ENCODE measurements at places on chromosomes 12 and 14.

- H3K36me3 ChIP-seq, result no peaks in the 10 kb centered on the region
- no peak overlapping the region for H3K4me3 ChIP-seq
- no peak overlapping the region for H3K27ac ChIP-seq
- H3K4me1 ChIP-seq, result peaks cover 14% of the 10 kb centered on the region
- no peaks in the 10 kb centered on the region for H3K27me3 ChIP-seq
- DNase-seq, result no peak
These were observed 238.8 kb upstream of the RGS6 start for GRCh38 chr14:71693381-71693780.

GRCh38 chr14:73599499-73599898 is 7.8 kb downstream of the ACOT4 start:
- no peaks in the 10 kb centered on the region for H3K4me1 ChIP-seq
- H3K36me3 ChIP-seq, result no peaks in the 10 kb centered on the region
- DNase-seq, result no peak

DNA sequence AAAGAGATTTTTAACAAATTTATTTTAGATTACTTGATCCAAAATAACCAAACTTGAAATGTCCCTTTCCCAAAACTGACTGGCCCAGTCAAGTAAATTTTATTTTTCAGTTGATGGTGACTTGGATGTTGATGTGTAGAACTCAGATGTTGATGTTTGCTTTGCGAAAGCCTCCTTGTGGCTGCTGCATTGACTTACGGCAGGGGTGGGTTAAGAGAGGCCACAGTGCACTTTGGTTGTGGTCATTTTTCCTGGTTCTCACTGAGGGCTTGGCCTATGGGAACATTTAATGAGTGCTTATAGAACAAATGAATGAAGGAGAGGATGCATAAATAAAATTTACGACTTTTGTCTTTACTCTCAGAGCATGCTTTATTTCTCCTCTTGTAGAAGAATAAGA is 52.6 kb downstream of the SLCO1B3 start:
- no peaks in the 10 kb centered on the region for H3K36me3 ChIP-seq
- DNase-seq, result no peak
- H3K27ac ChIP-seq, result no peak overlapping the region
- H3K27me3 ChIP-seq, result no peaks in the 10 kb centered on the region
- no peaks in the 10 kb centered on the region for H3K4me1 ChIP-seq

- H3K36me3 ChIP-seq, result no peaks in the 10 kb centered on the region
- no peaks in the 10 kb centered on the region for H3K27me3 ChIP-seq
- no peak overlapping the region for H3K4me3 ChIP-seq
- no peak for DNase-seq
- H3K27ac ChIP-seq, result no peak overlapping the region
These were observed 2.9 kb upstream of the DYRK2 start for GRCh38 chr12:67645601-67646000.

- H3K27ac ChIP-seq, result no peak overlapping the region
- H3K4me1 ChIP-seq, result no peaks in the 10 kb centered on the region
- H3K36me3 ChIP-seq, result no peaks in the 10 kb centered on the region
- DNase-seq, result no peak
- no peak overlapping the region for H3K4me3 ChIP-seq
- H3K27me3 ChIP-seq, result no peaks in the 10 kb centered on the region
These were observed 18.3 kb downstream of the LHX5 start for GRCh38 chr12:113453330-113453729.

DNA sequence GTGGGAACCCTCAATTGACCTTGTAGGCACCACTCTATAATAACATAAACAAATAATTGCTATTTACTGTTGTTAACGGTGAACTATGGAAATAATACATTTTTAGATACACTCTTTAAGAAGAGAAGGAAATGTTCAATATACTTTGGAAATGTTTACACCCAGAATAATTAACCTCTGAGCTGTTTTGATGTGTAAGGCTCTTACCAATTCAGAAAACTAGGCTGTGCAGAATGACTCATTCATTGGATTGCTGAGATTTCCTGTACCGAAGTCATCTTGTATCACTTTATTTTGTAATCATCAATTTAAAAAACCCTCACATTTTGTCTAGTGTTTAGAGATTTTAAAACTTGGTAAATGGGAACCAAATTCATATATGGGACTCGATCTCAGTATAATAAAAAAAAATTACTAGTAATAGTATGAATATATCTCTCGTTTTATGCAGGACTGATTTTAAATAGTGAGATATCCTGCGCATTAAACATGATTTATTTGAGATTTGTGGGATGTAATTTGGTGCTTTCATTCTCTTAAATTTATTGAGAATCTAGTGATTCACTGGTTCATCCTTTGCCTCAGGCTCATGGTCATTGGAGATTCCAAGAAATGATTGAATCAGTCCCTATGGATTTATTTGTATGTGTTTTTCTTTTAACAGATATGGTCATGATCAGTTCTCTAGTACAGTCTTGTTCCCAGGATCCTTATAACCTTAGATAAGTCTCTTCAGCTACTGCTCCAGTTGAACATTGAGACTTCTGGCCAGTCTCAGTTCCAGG is 3.9 kb downstream of the SAMD4A start:
- peaks cover 43% of the 10 kb centered on the region for H3K4me1 ChIP-seq
- no peaks in the 10 kb centered on the region for H3K36me3 ChIP-seq
- no peak for DNase-seq
- H3K27ac ChIP-seq, result peak overlapping the region; percentile 99

DNA sequence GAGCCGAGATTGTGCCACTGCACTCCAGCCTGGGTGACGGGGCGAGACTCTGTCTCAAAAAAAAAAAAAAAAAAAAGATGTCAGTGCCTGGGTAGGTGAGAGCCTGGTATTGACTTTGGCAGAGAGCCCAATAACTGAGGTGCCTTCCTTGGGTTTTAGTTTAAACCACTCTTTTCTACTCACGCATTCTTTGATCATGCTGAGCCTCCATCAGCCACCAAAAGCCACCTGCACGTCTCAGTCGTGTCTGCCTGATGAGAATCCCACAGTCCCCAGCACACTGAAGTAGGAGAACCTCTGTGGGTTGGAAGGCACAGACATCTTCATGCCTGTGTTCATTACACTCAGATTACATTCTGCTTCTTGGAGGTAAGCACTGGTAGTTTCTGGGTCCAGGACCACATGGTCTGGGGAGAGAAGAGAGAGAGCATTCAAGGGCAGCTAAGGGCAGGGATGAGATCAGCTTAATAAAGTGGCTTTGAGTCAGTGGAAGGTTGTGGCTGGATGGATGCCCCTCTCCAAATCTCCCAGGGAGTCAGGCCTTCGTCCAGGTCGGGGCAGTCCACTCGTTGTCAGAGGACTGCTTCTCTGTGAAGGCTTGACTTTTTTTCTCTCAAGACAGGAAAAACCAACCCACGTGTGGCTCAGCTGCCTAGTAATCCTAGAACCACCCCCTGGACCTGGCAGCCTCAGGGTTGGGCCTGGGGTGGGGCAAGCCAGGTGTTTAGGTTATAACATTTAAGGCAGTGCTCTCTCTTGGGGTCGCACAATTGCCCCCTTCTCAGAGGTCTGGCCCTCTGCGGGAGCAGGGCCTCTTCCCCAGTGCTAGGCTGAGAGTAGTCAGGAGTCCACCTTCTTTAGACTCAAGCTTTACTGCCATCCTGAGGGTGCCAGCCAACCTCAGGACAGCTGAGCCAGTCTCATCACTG is 32.6 kb upstream of the MAX start:
- no peak overlapping the region for H3K27ac ChIP-seq
- H3K27me3 ChIP-seq, result no peaks in the 10 kb centered on the region
- DNase-seq, result no peak
- H3K36me3 ChIP-seq, result no peaks in the 10 kb centered on the region
- no peak overlapping the region for H3K4me3 ChIP-seq
- no peaks in the 10 kb centered on the region for H3K4me1 ChIP-seq

DNA sequence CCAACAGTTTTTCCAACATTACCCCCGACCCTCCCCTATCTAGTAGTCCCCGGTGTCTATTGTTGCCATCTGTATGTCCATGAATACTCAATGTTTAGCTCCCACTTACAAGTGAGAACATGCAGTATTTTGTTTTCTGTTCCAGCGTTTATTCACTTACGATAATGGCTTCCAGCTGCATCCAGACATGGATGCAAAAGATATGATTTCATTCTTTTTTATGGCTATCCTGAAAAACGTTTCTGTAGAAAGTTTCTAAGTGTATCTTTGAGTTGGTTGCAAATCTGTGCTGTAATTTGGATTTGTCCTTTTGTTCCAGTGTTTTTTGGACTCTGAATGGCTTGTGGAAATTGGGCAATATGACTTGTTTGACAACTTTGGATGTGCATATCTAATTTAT is 11.7 kb downstream of the SP1 start:
- H3K36me3 ChIP-seq, result peaks cover 8% of the 10 kb centered on the region
- no peak for DNase-seq
- peaks cover 41% of the 10 kb centered on the region for H3K4me1 ChIP-seq
- H3K27ac ChIP-seq, result peak overlapping the region; percentile 76
- no peaks in the 10 kb centered on the region for H3K27me3 ChIP-seq

DNA sequence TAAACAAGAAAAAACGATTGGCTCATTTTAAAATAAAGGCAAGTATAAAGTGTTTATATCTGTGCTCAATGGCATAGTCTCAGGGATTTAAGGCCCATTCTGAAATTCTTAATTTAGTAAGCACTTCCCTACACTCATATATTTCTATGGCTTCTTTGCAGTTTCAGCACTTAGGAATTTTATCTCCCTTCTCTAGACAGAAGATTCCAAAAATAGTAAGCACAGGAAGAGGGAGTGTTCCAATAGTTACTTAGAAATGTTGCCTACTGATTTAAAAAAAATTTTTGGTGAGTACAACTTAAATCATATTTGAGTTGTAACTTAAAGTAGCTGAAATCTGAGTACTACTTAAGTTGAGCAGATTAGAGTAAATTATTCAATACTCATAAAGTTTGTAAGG is 19.8 kb downstream of the INSM2 start:
- DNase-seq, result no peak
- H3K36me3 ChIP-seq, result no peaks in the 10 kb centered on the region
- H3K27me3 ChIP-seq, result no peaks in the 10 kb centered on the region

- H3K4me1 ChIP-seq, result no peaks in the 10 kb centered on the region
- H3K27me3 ChIP-seq, result no peaks in the 10 kb centered on the region
- no peak overlapping the region for H3K4me3 ChIP-seq
- H3K27ac ChIP-seq, result no peak overlapping the region
- DNase-seq, result no peak
These were observed 14.9 kb downstream of the SCARB1 start for GRCh38 chr12:124848621-124849380.

- H3K36me3 ChIP-seq, result no peaks in the 10 kb centered on the region
- H3K4me1 ChIP-seq, result no peaks in the 10 kb centered on the region
- H3K27me3 ChIP-seq, result no peaks in the 10 kb centered on the region
- no peak overlapping the region for H3K4me3 ChIP-seq
- DNase-seq, result no peak
These were observed 314.7 kb downstream of the NAV3 start for GRCh38 chr12:78145398-78145797.

DNA sequence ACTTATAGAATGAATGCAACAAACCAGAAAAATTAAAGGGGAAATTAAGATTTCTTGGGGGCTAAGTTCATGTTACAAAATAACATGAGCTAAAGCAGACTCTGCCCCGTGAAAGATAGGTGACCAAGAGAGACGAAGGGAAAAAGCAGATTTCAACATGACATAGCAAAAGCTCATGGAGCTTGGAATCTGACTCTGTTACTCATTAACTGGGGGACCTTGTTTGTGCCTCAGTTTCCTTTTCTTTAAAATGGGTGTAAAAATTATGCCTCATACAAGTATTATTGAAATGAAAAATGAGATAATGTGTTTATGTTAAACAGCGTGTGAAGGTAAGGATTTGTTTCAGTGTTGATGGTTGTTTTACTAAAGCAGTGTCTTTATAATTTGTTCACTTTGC is 11.5 kb downstream of the BICDL1 start:
- H3K4me1 ChIP-seq, result no peaks in the 10 kb centered on the region
- no peak overlapping the region for H3K4me3 ChIP-seq
- no peak for DNase-seq
- no peaks in the 10 kb centered on the region for H3K27me3 ChIP-seq
- no peaks in the 10 kb centered on the region for H3K36me3 ChIP-seq

GRCh38 chr12:19894050-19894449 is 454.8 kb downstream of the AEBP2 start:
- no peaks in the 10 kb centered on the region for H3K36me3 ChIP-seq
- H3K27me3 ChIP-seq, result no peaks in the 10 kb centered on the region
- no peak overlapping the region for H3K4me3 ChIP-seq

DNA sequence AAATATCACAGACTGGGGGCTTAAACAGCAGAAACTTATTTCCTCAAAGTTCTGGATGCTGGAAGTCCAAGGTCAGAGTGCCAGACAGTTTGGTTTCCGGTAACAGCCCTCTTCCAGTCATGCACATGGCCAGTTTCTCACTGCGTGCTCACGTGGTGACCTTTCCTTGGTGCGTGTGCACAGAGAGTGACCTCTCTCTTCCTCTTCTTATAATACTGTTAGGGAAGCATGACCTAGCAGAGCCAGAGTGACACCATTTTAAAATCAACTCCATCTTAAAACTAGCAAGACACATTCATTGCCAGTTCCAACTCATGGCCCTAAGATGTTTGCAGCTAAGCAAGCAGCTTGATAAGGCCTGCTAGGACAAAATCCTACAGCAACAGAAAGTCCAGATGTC is 221.5 kb upstream of the DAAM1 start:
- H3K27ac ChIP-seq, result no peak overlapping the region
- DNase-seq, result no peak
- no peaks in the 10 kb centered on the region for H3K36me3 ChIP-seq
- no peak overlapping the region for H3K4me3 ChIP-seq
- no peaks in the 10 kb centered on the region for H3K4me1 ChIP-seq
- no peaks in the 10 kb centered on the region for H3K27me3 ChIP-seq

GRCh38 chr14:47917344-47917954 is 242.0 kb upstream of the MDGA2 start:
- no peak overlapping the region for H3K27ac ChIP-seq
- H3K27me3 ChIP-seq, result no peaks in the 10 kb centered on the region
- H3K4me3 ChIP-seq, result no peak overlapping the region

DNA sequence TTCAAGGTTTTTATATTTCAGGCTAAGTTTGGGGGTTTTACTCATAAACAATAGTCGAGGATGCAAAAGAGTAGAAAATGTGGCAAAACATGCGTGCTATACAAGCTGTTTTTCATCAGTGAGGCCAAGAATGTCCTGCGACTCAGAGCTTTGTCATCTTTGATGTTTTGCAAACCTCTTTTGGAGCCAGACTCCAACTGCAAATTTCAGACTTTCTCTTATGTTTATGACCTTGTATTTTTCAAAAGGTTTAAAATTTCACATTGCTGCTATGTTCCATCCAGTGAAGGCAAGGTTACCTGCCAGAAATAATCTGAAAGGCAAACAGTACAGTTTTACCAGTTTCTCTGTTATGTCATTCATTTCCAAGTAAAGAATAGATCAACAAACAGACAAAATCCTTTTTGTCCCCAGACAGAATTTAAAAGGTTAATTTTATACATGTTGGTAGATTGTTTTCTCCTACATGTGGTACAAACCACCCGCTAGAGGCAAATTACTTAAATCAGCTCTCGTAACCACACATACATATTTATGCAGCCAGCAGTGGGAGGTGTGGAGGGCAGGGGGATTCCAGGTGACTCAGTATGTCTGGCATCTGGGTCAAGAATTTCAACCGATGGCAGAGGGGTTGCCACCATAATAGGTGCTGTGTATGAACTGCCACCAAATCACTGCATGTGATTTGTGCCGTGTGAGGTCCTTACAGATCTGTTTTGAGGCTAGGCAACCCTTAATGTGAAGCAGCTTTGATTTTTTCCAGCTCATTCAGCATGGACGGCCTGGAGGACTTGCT is 119.8 kb upstream of the CPM start:
- no peak overlapping the region for H3K27ac ChIP-seq
- H3K4me3 ChIP-seq, result no peak overlapping the region
- no peaks in the 10 kb centered on the region for H3K27me3 ChIP-seq
- H3K36me3 ChIP-seq, result no peaks in the 10 kb centered on the region

GRCh38 chr12:111055181-111055880 is 135.0 kb upstream of the MYL2 start:
- H3K4me1 ChIP-seq, result no peaks in the 10 kb centered on the region
- no peak overlapping the region for H3K27ac ChIP-seq
- DNase-seq, result no peak
- H3K36me3 ChIP-seq, result no peaks in the 10 kb centered on the region
- H3K4me3 ChIP-seq, result no peak overlapping the region

Measured in ascending aorta (tissue), 2 donors.